Hematopoietic multipotent progenitor cell (in vitro differentiated cells): ENCODE measurements at places on chromosomes 6 and 20.

GRCh38 chr6:130377915-130378314 lies 12.1 kb downstream of the TMEM200A start:
- DNase-seq = no peak

DNA sequence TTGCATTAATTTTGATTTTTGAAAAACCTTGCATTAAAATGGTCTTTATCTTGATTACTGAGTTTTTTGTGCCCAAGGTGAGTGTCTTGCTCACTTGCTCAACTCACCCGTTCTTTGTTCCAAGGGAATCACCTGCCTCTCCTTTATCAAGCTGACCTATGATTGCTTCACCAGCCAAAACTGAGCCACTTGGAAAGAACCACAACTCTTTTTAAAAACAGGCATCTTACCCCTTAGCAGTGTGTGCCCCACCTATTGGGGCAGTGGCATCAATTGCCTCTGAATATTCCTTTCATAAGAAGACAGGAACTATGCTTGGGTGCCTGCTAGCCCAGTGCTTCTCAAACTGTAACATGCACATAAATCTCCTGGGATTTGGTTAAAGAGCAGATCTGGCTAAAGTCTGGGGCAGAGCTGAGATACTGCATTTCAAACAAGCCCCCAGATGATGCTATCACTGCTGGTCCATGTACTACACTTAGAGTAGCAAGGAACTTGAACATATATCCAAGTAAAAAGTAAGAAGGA lies 3.3 kb upstream of the STK38 start:
- DNase-seq = no peak

GRCh38 chr6:143647191-143647590 lies 30.6 kb upstream of the PHACTR2 start:
- DNase-seq = no peak

DNA sequence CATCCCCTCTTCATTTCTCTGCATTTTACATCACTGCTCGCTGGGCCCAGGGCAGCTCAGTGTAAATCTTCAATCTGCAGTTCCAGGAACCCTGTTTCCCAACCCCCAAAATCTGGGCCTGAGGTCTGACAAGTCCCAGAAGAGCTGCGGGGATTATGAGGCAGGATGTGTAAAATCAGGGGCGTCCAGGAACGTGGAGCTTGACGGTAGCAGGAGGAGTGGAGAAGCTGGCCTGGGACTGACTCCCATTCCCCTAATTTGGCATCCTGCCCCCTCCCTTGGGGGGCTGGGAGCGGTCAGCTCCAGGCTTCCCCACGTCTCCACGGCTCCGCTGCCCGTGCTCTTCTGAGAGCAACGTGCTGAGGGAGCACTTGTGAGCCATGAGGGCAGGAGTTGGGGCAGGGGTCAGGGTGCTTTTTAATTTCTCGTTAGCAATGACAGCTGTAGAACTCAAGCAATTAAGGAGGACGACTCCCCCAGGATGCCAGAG lies 23.4 kb upstream of the VEGFA start:
- DNase-seq = no peak

- no peak for DNase-seq
Measured at GRCh38 chr6:34070315-34071135, 75.4 kb downstream of the GRM4 start.

DNA sequence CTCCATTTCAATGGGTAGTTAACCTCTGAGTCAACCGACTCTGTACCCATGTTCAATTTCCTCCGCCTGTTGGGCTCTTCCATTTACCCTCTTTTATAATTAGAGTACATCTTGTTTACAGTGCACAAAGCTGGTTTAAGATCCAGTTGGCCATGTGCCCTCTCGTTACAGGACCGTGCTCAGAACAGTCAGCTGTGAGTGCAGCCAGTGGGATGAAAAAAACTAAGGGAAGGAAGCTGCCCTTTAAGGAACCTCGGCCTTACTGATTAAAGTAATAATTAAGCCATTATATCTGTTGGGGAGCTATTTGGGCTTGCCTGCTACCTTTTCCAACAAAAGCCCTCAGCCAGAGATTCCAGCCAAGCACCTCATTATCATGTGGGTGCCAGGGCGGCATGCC lies 68.8 kb downstream of the TMEM170B start:
- no peak for DNase-seq

DNA sequence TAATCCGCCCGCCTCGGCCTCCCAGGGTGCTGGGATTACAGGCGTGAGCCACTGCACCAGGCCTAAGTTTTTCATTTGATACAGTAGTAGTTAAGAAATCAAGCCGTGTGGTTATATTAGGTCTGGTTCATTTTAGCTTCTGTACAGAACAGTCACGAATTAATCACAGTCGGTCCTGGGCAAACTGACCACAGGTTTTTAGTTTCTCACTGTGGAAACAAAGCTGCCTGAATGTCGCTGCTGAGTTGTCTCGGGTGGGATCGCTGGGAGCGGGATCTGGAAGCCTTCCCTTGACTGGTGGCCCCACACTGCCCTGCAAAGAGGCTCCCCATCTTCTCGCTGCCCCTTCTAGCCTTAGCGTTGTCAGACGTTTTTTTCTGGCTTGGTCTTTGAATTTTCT lies 18.6 kb downstream of the UCKL1 start:
- no peak for DNase-seq

- DNase-seq = no peak
Measured at GRCh38 chr6:163165155-163165910, 249.2 kb upstream of the QKI start.

GRCh38 chr20:36998652-36999051 lies 47.1 kb upstream of the SAMHD1 start:
- no peak for DNase-seq

DNA sequence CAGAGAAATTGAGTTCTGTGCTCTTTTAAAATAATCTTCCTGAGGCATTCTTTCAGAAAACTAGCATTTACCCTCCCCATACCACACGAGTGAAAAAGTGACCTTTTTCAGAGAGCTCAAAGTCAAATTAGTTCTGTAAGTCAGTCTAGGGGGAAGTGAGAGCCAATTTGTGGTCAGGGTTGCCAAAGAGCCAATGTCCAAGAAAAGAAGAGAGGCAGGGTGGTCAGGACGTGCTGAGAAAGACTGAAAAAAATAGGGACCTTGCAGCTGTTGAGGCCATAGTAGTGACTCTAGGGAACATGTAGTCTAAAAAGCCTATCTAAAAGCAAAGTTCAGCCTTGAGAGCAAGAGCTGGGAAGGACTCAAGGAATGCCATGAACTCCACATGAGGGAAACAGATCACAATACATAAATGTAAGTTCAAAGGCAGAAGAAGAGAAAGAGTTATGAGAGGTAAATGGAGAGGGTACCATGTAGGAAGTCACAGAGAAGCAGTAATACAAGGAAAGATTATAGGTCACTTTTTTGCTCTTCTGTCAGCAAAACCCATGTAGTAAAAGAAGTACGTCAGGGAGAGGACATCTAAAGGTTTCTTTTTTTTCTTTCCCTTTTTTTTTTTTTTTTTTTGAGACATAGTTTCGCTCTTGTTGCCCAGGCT lies 565.1 kb upstream of the FLRT3 start:
- no peak for DNase-seq

DNA sequence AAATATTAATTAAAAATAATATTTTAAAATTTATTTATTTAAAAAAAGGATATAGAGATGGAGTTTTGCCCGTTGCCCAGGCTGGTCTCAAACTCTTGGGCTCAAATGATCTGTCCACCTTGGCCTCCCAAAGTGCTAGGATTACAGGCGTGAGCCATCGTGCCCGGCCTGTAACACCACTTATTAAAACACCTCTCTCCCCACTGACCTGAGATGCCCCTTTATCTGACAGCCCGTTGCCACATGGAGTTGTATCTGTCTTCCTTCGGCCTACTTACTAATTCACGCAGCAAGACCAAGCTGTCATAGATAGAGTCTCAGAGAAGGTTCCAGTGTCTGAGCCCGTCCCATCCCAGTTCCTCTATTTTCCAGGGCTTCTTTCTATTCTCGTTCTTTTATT lies 30.7 kb downstream of the KIF25 start:
- no peak for DNase-seq

DNA sequence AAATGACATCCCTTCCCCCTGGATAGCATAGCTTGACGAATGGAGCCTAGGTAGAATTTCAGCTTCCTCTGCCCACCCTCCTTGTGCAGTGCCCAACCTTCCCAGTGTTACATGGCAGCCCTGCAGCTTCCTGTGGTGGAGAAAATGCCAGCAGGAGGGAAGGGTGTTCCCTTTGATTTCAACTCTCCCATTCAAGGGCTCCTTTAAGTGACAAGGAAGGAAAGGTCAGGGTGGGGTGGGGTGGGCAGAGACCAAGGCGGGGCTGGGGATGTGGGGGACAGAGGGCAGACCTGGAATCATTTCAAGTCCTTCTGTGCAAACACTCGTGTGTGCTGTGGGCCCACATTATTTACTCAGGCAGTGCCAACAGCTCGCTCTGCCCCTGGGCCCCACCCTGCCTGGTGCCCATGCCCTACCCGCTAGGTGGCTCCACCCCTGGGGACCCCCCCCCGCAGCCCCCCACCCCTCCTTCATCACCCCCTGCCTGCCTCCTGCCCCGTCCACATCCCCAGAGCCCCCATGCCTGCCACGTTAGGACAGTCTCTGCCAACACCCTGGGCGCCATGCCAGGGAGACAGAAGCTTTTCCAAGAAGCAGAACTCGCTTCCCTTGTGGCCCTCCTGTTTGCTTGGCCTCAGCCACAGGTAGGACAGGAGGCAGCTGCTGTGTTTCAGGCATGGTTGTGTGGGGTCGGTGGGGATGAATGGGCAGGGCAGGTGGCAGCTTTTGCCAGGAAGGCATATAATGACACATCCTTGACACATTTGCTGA lies 9.4 kb downstream of the SPDEF start:
- DNase-seq = peak; percentile 58

DNA sequence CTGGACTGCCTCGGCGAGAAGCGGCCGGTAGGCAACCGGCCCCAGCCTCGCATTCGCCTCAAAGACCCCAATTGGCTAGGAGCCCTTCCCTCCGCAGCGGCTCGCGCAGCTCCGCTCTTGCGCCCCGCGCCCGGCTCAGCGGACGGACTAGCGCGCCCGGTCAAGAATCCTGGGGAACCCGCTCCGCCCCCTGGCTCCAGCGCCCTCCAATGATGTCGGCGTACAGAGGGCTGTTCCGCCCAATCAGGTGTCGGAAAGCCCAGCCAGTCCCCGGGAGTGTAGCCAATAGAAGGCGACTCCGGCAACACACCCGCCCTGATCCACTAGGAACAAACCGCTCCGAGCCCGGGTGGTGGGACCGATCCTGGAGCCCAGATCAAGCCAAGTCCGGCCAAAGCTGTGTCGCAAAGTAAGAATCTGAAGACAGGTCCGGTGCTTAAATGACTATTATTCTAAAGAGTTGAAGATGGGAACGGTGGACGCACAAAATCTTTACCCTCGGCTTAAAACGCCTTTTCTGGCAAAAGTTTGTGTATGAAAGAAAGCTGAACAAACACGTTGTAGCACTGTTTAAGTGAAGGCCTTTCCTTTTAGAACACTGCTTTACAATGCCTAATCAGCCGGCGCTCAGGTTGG lies 132.2 kb downstream of the OGFRL1 start:
- DNase-seq = peak; percentile 73

- DNase-seq = no peak
Measured at GRCh38 chr20:33163856-33164762, 3.9 kb upstream of the BPIFA2 start.

- no peak for DNase-seq
Measured at GRCh38 chr6:40928307-40928706, 110.7 kb downstream of the UNC5CL start.

GRCh38 chr20:38057351-38057972 lies 23.9 kb downstream of the RPRD1B start:
- DNase-seq = peak; percentile 68

GRCh38 chr6:157721830-157722229 lies 101.2 kb upstream of the SNX9 start:
- no peak for DNase-seq

DNA sequence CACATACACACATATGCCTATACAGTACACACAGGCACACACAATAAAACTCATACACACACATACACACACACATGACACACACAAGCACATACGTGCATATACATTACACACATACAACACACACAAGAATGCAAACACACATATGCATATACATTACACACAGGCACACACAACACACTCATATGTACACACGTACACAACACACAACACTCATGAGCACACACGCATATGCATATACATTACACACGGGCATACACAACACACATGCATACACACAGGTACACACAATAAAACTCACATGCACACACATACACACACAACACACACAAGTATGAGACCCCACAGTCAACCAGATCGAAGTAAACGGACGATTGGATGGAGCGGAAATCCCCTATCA lies 238.2 kb downstream of the ERMARD start:
- no peak for DNase-seq

DNA sequence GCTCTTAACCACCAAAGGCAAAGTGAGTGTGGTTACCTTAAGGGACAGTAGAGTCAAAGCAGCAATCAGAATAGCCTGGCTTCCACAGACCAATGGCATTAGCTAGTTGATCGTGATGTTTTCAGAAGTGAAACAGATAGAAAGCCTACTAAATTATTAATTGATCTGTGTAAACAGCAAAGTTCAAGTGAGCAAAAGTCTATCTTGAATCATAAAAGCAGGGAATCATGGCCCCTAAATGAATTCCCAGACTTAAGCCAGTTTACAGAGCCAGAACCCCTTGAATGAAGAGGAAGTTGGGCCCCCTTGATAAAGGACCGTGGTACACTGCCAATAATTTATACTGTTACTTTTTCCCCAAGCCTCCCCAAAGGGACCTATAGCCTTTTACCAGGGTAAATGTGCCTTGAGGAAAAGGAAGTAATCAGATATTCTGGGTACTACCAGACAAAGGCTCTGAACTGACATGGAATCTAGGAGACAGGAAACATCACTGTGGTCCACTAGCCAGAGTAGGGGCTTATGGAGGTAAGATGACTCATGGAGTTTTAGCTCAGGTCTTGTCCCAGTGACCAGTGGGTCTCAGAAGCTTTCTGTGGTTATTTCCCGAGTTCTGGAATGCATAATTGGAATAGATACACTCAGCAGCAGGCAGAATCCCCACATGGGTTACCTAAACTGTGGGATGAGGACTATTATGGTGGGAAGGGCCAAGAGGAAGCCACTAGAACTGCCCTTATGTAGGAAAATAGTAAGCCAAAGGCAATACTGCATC lies 317.5 kb downstream of the CD83 start:
- no peak for DNase-seq

- no peak for DNase-seq
Measured at GRCh38 chr6:24759718-24760117, 15.0 kb upstream of the GMNN start.
